ENCODE measurements at places on chromosomes 1 and 21. TPM values are rescaled to one million over a fixed set of nuclear protein-coding genes. Genes with fewer than 3 reads are reported as not detected.
A peak's percentile ranks its signal among the peaks of the same experiment; 100 is the strongest.

C1orf53 gene
- total RNA-seq: 28.6 TPM

MATN1 gene
- total RNA-seq: 0.06 TPM

SH3GLB1 gene
- 45.1 TPM for total RNA-seq

AURKAIP1 gene
- 308 TPM for total RNA-seq

DNA sequence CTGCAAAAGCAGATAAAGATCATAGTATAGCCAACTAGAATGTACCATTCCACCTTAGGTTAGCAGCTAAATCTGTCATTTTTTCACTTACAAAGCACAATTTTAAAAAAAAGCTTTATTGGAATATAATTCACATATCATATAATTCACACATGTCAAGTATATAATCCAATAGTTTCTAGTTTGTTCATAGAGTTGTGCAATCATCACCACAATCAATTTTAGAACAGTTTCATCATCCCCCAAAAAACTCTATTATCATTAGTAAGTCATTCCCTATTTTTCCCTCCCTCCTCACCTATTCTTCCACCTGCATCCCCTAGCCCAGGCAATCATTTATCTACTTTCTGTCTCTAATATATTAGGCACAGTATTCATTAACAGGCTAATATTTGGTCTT, 32.0 kb upstream of the INSL5 start:
- no peak for DNase-seq

- peak; percentile 61 for DNase-seq
Observed at GRCh38 chr1:153796786-153797659, 21.8 kb downstream of the SLC27A3 start.

DNA sequence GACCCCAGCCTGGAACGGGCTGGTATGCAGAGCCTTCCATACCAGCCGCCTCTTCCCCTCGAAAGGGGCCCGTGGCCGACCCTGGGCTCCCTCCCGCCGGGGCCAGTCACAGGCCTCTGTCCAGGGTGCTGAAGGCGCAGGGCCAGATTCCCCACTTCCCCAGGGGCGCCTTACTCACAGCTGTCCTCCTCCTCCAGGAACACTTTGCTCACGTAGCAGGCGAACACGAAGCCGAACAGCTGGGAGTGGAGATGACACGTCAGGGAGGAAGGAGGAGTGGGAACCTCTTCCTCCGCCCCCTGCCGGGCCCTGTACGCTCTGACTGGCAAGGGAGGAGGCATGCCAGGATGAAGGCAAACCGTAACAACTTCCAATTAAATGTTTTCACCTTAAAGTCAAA, 57.3 kb downstream of the NKAIN1 start:
- DNase-seq: peak; percentile 94

DNA sequence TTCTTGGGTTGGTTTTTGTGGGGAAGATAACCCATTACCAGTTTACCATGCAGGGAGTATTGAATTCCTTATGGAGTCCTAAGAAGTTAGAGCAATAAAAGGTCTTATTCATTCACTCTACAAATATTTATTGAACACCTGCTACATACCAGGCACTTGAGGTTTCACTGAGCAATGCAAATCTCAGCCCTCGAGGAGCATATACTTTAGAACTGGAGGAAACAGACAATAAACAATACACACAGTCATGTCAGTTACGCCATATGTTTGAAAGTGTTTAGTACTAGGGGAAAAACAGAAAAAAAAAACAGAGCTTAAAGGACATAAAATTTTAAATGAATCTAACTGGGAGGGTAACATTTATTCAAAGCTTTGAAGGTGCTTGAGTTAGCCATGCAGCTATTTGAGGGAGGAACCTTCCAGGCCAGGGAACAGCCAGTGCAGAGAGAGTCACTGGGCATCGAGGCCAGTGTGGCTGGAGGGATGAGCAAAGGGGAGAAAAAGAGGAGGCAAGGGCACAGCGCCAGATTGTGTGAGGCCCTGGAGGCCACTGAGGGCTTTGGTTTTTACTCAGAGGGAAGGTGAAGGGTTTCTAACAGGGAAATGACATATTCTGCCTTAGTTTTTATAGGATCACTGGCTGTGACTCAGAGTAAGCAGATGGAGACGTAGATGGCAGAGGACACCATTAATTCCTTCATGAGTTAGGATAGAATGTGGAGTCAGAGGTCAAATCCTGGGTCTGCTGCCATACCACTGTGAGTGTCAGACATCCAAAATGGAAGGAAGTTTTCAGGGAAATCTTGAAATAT, 32.7 kb downstream of the C1orf21 start:
- peak; percentile 45 for DNase-seq

DNA sequence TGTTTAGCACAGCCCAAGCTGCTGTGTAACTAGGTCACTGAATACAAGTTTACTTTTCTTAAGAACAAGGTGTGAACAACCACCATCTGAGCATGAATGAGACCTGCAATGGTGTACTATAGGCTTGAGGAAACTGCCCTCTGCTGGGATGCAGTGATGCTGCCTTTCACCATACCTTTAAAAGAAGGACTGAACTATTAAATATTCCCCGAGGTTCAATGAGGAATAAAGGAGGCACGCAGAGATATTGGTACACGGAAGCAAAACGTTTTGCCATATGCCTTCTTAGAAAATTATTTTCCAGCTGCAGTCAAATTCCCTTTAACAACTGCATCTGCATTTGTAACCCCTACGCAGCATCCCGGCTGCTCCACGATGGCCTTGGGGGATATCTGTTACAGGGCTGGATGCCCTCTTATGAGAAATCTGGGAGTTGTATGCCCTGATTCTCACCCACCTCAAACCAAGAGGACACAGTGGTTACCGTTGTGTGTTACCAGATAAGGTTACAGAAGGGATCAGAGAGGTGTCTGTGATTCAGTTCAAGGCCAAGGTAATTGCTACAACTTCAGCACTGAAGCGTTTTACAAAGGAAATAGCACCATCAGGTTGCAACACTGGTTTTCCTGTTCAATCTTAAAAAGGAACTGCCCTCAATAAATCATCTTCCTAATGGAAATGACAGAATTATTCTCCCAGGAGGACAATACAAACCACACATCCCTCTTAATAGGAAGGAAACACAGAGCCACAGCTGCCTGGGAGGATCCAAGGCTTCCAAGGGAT, 470.5 kb downstream of the LTN1 start:
- DNase-seq: no peak

DNA sequence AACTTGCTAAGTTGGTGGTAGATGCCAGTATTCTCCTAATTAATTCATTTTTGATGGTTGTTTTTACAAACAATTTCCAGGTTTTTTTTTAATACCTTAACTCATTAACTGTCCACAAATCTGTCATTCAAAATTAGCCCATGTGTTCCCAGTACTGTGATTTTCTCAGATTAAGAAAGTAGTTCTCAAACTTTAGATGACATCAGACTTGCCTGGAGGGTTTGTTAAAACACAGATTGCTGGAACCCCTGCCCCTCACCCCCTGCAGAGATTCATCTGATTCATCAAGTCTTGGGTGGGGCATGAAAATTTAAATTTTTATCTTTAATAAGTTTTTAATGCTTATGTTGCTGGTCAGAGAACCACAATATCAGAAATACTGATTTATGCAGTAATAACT, 130.5 kb downstream of the BACH1 start:
- peak; percentile 9 for DNase-seq

DNA sequence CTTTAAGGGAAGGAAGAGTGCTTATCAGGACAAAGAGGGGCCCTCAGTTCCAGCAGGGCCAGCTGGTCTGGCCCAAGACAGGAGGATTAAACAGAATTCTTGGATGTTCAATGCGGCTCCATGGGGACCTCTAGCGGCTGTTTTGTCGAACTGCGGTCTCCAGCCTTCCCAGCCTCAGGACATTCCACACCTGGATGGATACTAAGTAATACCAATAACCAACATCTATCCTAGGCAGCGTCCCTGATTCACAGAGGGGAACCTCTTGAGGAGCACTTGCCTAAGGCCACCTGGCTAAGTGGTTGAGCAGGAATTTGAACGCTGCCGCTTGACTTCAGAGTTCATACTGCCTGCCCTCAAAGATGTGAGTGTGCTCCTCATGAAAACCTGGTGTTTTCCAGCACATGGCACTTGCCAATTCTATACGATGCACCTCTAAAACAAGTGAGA, 15.5 kb upstream of the CD247 start:
- DNase-seq: peak; percentile 59

- no peak for DNase-seq
Observed at GRCh38 chr1:7608628-7609305, 162.3 kb upstream of the VAMP3 start.

DNA sequence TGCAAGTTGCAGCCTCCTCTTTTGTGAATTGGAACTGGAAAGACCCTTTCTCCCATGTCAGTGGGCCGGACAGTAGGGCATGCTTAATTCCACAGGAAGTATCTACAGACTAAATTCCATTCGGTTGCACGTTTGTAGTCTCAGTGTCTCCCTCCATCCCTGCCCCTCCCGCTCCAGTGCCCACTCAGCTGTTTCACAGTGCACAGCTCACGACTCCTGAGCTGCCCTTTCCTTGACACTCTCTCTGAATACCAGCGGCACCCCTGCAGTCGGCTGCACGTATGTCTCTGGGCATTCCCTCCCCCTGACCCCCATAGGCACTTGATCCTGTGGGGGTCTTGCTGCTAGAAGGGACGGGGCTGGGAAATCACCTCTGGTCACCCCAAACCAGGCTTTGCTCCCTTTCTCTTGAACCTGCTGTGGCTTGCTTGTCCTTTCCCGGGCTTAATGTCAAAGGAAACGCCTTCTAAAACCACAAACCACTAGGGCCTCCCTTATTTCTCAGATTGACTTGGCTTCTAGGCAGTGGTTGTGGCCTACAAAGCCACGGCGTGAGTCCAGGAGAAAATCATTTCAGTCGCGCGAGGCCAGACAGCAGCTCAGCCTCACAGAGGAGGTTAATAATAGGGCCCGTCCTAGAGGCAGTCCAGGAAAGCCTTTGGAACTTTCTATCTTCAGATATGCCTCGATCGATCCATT, 365.3 kb upstream of the PROX1 start:
- peak; percentile 50 for DNase-seq

- no peak for DNase-seq
Observed at GRCh38 chr1:237650809-237651208, 239.9 kb downstream of the ZP4 start.

GRCh38 chr1:215835951-215836350, 268.8 kb downstream of the KCTD3 start:
- DNase-seq: no peak

DNA sequence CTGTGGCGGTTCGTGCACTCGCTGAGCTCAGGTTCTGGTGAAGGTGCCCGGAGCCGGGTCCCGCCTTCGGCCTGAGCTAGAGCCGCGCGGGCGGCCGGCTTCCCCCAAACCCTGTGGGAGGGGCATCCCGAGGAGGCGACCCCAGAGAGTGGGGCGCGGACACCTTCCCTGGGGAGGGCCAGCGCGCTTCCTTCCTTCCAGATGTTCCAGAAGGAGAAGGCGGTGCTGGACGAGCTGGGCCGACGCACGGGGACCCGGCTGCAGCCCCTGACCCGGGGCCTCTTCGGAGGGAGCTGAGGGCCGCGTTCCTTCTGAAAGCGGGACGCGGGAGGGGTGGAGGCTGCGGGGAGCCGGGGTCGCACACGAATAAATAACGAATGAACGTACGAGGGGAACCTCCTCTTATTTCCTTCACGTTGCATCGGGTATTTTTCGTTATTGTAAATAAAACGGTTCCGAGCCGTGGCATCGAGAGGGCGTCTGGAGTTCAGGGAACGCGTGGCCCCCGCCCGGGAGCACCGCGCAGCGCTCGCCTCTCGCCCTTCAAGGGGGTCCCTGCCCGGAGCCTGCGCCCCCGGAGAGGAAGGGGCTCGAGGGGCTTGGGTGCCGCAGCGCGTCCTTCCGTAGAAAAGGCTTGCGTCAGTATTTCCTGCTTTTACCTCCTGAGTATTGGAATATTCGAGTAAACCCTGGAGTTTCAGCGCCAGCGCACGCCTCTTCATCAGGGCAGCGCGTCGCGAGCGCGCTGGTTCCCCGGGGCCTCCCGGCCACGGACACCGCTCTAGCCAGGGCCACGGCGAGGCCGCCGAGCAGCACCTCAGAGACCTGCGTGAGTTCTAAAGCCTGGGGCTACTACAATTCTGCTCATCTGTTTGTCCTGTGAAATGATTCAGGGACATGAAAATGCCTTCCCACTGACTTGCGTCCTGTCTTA, 11.5 kb downstream of the YBEY start:
- DNase-seq: peak; percentile 35

DNA sequence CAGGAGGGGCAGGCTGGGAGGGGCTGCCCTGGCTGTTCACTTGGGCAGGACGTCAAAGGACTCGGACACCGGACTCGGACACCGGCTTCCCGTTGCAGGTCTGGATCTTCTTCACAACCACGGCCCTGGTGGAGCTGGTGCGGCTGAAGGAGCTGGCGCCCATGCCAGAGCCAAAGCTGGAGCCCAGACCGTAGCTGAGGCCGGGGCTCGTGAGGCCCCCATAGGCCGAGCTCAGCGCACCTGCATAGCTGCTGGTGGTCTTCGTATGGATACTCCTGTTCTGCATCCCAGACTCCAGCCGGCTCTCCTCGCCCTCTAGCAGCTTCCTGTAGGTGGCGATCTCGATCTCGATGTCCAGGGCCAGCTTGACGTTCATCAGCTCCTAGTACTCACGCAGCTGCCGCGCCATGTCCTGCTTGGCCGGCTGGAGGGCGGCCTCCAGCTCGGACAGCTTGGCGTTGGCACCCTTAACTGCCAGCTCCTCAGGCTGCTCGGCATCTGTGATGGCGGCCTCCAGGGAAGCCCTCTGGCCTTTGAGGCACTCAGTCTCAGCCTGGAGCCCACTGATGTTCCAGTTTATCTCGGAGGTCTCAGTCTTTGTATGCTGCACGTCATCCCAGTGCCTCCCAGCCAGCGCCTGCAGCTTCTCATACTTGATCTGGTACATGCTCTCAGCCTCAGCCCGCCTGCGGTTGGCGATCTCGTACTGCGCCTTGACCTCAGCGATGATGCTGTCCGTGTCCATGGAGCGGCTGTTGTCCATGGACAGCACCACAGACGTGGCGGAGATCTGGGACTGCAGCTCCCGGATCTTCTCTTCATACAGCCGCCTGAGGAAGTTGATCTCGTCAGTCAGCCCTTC, 15.1 kb upstream of the KLF17 start:
- no peak for DNase-seq

GRCh38 chr1:5318143-5318816, 663.9 kb downstream of the AJAP1 start:
- DNase-seq: no peak

GRCh38 chr1:15609631-15610030, 7.6 kb upstream of the DDI2 start:
- DNase-seq: no peak

- DNase-seq: no peak
Observed at GRCh38 chr1:158075078-158075477, 81.6 kb downstream of the KIRREL1 start.

- no peak for DNase-seq
Observed at GRCh38 chr1:201739492-201740085, 89.4 kb upstream of the IPO9 start.

- peak; percentile 88 for DNase-seq
Observed at GRCh38 chr1:153985341-153985912, 712 bp downstream of the RAB13 start.
